ENCODE measurements at places on chromosomes 7 and 10.

GRCh38 chr7:39659356-39660013 is 36.1 kb downstream of the RALA start:
- no peak for DNase-seq

DNA sequence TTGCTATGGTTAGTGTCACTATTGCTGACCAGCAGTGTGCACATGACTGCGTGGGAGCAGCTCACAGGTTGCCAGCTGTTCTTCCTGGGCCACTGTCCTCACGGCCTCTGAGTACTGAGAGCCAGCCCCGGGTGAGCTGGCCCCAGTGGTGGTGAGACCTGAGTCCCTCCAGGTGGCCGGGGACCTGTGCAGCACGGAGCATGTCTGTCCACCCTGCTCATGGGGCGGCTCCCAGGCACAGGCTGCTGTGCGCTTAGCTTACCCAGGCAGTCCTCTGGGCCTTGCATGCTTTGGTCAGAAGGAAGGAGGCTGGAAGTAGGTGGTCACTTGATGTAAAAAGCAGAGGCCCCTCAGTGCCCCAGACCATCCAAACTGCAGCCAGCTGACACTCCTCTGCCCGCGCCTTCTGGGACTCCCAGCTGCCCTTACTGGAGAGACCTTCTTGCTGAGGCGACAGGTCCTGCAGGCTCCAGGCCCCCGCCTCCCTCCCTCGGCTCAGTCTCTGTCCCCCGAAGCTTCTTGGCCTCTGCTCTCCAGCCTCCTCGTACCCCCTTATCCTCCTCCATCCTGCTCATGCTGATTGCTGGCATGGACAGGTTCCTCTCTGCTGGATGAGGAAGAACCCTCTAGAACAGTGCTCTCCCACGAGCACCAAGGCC is 30.9 kb upstream of the DPYSL4 start:
- no peak for DNase-seq

DNA sequence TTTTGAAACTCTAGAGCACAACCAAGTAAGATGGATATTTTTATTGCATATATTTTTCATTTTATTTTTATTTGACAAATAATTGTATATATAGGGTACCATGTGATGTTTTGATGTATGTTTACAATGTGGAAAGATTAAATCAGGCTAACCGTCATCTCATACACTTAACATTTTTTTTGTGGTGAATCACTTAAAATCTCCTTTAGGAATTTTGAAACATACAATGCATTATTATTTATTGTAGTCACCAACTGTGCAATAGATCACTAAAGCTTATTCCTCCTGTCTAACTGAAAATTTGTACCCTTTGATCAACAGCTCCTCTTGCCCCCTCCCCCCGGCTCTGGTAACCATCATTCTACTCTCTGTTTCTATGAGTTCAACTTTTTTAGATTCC is 77.2 kb downstream of the DNAH11 start:
- no peak for DNase-seq

GRCh38 chr7:105786520-105787470 is 89.6 kb downstream of the ATXN7L1 start:
- no peak for DNase-seq

DNA sequence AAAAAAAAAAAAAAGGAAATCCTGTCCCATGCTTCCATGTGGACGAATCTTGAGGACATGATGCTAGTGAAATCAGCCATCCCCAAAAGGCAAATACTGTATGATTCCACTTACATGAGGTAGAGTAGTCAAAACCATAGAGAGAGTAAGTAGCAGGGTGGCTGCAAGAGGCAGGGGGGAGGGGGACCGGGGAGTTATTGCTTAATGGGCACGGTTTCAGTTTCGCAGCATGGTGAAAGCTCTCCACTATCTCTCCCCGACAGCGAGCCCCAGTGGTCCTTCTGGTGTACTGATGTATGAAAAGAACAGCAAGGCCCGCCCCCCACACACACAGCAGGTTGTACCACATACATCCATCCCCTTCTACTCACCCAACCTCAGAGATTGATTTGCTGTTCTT is 32.8 kb downstream of the NOD1 start:
- peak; percentile 57 for DNase-seq

- DNase-seq: no peak
Observed at GRCh38 chr7:123216825-123217224, 17.1 kb upstream of the SLC13A1 start.
